HTR-8/SVneo (cell line): ENCODE measurements at places on chromosomes 13 and 19.

DNA sequence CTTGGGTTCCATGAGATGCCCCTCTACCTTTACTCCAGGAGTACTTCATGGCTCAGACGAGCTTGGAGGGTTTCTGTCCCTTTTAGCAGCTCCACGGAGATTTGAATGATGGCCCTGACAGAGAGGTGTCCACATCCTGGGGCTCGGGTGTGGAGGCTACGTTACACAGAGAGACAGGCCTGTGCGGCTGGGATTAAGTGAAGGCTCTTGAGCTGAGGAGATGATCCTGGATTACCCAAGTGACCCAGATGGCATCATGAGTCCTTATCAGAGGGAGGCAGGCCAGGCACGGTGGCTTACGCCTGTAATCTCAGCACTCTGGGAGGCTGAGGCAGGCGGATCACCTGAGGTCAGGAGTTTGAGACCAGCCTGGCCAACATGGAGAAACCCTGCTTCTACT lies 12.4 kb downstream of the DPP9 start:
- DNase-seq: no peak

DNA sequence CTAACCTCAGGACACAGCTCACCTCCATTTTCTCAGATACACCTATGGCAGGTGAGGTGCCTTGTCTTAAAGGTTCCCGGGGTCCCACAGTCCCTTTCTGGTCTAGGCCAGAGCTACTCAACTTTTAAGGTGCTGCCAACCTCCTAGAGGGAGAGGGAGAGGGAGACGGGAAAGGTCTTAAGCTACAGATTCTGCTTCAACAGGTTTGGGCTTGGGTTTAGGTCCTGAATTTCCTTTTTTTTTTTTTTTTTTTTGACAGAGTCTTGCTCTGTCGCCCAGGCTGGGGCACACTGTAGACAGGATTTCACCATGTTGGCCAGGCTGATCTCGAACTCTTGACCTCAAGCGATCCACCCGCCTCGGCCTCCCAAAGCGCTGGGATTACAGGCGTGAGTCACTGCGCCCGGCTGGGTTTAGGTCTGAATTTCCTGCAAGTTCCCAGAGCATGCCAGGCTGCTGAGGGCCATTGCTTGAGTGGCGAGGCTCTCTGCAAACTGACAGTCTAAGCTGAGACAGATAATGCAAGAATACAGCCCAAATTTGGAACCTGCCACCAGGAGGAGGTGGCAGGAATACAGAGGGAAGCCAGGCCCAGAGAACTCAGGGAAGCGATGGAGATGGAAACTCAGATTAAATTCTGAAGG lies 7.8 kb upstream of the SYCN start:
- DNase-seq: no peak

GRCh38 chr13:78045916-78046315 lies 127.3 kb upstream of the EDNRB start:
- no peak for DNase-seq

- DNase-seq: no peak
Measured at GRCh38 chr19:54918499-54918898, 12.6 kb downstream of the NCR1 start.

DNA sequence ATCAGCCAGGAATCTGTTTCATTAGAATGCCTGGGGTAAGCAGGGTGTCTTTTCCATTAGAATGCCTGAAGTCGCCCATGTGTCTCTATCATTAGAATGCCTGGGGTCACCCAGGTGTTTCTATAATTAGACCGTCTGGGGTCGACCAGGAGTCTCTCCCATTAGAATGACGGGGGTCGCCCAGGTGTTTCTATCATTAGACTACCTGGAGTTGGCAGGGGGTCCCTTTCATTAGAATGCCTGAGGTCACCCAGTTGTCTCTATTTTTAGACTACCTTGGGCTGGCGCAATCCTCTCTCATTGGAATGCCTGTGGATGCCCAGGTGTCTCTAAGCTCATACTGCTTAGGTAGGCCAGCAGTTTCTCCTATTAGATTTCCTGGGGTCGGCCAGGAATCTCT lies 1447.6 kb downstream of the UQCRFS1 start:
- no peak for DNase-seq

GRCh38 chr13:47719164-47719563 lies 281.9 kb downstream of the SUCLA2 start:
- DNase-seq: no peak

DNA sequence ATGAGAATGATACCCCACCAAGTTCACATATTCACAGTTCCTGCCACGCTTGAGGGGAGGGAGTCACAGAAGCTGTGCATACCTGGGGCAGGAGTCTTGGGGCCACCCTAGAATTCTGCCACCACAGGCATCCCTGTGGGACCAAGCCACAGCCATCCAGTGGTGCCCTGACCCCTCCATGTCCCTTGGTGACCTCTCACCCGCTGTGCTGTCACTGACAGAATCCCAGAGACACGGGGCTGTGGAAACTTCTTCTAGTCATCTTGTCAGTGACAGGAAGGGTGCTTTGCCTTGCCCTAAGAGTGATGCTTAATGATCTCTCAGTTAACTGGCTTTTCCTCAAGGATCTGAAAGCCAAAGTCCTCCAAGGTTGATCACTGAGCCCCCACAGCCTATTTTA lies 58.4 kb upstream of the UQCRFS1 start:
- no peak for DNase-seq

DNA sequence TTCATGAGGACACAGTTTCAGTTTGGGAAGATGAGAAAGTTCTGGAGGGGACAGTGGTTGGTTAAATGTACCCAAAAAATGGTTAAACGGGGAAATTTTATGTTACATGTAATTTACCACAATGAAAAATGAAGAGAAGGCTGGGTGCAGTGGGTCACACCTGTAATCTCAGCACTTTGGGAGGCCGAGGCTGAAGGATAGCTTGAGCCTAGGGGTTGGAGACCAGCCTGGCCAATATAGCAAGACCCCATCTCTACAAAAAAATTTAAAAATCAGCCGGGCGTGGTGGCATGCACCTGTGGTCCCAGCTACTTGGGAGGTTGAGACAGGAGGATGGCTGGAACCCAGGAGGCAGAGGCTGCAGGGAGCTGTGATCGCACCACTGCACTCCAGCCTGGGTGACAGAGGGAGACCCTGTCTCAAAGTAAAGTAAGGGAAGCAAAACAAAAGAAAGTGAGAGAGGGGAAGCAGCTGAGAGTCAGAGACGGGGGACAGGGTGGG lies 17.2 kb downstream of the GNG7 start:
- DNase-seq: no peak
